ENCODE measurements at places on chromosomes 1 and 21.
A peak's percentile ranks its signal among the peaks of the same experiment; 100 is the strongest.

DNA sequence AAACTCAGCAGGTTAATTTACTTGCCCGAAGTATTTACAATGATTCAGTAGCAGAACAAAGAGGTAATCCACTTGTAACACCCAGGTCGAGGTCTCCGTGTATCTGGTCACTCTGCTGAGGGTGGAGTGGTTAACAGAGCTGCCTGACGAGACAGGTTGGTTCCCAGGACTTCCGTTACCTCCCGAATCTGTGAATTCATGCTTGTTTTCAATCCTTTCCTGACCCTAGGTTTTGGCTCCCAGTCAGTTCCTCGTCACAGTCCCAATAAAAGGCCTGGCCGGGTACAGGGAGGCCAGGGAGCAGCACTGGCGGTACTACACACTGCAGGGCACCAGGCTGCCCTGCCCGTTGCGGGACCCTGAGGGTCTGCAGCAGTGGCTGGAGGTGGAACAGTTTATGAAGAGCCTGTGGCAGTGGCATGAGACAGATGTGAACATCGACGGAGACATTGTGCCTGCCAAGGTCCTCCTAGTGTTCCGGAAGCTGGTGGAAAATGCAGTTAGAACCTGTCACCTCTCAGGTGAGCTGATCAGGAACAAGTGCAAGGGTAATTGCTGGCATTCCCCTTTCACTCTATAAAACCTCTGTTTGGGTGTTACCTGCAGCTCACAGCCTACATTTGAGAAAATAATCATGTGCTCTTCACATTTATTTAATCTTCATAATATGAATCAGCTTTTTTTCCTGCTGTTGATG, 12.8 kb downstream of the MAB21L3 start:
- DNase-seq = no peak

DNA sequence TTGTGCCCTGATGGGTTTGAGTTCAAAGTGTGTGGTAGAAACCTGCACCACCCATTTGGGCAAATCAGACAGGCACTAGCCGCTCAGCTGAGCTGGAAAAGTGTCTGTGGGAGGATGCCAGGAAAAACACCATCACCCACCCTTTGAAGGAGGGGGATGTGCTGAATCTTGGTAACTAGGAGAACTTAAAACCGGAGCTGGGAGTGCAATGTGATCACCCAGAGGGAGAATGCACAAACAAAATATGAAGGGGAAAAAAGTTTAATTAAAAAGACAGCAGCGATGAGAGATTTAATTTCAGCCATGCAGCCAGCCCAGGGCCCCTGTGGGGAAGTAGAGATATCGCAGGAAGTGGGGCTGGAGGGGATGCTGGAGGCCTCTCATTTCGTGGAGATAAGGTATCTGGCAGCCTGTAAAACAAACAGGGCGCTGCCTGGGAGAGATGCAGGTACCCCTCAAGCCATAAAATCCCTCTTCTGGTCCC, 86.8 kb upstream of the BCAR3 start:
- no peak for DNase-seq

DNA sequence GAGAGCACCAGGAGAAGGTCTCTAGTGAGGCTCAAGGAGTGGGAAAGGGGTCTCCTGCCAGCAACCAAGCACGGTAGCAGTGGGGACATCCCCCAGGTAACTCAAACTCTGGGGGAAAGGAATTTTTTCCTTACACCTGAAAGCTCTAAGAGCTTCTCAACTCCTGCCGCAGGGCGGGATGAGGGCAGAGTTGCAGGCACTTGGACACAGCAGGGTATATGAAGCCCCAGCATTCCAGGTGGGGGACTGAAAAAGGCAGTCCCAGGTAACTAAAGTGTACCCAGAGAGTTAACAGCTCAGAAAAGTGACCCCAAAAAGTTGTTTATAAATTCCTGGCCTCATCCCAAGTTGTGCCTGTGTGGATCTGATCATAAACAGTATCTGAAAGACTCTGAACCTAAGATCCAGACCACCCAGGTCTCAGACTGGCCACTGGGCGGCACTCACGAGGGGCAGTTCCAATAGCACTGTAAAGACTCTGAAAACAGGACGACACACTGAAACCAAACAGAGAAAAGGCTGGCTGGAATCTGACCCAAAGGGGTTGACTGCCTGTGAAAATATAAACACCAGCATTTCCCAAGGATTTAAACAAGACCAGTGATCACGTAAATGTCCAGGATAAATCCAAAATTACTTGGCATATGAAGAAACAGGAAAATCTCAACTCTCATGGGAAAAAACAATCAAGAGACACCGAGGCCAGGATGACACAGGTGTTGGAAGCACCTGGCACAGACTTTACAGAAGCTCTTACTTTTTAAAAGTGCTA, 47.5 kb downstream of the HSF2BP start:
- peak; percentile 19 for DNase-seq

- DNase-seq = no peak
Measured at GRCh38 chr1:26754086-26754874, 33.5 kb upstream of the PIGV start.

- DNase-seq = no peak
Measured at GRCh38 chr1:33573661-33574060, 101.2 kb downstream of the ZSCAN20 start.
